ENCODE measurements at places on chromosomes 6 and 20.

DNA sequence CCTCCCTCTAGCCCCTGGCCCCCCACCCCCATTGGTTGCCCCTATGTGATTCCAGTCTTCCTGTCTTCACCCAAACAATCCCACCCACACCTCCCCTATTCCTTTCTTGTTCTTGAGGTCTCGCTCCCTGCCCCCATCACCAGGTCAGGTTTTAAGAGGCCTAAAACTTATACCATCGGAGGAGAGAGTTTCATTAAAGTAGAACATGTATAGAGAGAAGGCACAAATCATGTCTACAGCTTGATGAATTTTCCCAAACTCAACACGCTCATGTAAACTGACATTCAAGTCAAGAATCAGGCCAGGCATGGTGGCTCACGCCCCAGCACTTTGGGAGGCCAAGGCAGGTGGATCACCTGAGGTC is 44.5 kb downstream of the TGM2 start:
- no peak for DNase-seq

DNA sequence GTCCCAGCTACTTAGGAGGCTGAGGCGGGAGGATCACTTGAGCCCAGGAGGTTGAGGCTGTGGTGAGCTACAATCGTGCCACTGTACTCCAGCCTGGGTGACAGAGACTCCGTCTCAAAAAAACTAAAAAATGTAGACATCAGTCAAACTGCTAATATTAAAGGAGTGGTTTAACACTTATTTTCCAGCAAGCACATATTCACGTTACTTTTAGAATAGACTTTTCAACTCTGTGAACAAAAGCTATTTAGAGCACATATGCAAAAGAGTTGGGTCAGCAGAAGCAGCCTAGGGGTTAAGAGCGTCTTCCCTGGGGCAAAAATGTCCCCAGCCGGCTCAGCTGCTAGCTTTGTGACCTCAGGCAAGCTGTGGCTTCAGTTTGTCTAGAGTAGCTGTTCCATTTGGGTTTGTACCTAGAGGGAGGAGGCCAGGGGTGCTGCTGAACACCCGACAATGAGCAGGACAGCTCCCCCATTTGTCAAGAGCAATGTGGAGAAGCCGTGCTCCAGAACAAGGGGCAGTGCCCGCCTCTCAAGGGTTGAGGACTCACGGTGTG is 62.5 kb upstream of the PTGIS start:
- DNase-seq = no peak

DNA sequence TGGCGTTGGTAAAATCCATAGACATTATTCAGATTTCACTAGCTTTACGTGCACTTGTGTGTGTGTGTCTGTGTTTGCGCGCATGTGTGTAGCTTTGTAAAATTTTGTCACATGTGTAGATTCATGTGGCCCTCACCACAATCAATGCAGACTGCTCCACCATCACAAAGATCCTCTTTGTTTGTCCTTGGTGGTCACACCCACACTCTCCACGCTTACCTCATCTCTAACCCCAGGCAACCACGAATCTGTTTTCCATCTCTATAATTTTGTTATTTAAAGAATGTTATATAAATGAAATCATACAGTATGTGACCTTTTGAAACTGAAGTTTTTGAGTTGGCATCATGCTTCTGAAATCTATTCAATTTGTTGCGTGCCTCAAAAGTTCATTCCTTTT is 58.5 kb downstream of the GRM1 start:
- no peak for DNase-seq

DNA sequence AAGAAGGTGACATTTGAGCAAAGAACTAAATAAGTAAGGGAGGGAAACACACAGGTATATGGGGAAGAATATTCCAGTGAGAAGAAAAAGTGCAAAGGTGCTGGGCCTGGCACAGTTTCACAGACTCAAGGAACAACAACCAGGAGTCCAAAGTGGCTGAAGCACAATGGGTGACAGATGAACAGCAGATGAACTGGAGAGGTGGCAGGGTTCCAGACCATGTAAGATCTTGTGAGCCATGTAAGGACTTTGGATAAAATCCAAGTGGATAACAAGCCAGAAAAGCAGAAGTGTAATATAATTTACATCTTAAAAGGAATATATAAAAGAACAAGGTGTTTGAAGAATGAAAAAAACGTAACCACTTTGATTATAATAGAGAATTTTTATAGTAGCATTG is 87.9 kb downstream of the MMS22L start:
- no peak for DNase-seq

- peak; percentile 80 for DNase-seq
Measured at GRCh38 chr20:31674895-31675827, 37.4 kb downstream of the COX4I2 start.

- no peak for DNase-seq
Measured at GRCh38 chr6:150683320-150683719, 83.6 kb downstream of the PLEKHG1 start.

GRCh38 chr6:143092768-143093167 is 32.1 kb downstream of the AIG1 start:
- DNase-seq = no peak

DNA sequence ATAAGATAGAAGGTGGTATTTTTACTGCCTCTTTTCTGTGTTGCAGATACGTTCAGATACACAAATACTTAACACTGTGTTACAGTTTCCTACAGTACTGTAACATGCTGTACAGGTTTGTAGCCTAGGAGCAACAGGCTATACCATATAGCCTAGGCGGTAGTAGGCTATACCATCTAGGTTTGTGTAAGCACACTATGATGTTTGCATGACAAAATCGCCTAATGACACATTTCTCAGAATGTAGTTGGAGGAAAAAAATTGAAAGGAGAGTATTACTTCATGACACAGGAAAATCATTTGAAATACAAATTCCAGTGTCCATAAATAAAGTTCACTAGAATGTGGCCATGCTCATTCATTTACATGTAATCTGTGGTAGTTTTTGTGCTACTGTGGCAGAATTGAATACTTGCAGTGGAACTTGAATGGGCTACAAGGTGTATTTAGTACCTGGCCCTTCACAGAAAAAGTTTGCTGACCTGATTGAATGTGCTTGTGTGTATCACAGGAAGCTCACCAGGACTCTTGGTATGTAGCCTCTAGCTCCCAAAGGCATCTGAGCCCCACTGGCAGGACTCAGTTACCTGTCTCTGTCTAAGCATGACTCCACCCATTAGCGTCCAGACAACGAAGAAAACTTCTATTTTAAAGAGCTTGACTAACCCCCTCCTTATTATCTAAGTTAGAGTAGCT is 18.8 kb downstream of the TOP1 start:
- no peak for DNase-seq

DNA sequence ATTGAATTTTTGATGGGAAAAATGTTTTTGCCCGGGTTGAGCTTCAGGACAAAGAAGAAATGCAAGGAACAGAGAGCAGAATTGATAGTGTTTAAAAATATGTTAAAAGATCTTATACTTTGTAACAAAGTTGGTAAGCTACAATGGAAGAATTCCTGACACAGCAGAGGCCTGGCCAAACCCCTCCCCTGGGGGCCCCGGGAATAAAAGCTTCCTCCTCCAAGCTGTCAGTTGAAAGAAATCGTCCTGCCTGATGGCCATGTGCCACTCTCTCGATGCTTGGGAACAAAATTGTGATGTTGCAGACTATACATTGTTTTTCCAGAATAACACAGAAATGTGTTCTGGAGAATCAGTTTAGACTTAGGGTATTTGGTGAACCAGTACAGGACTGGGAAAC is 14.2 kb upstream of the TOX2 start:
- DNase-seq = no peak

DNA sequence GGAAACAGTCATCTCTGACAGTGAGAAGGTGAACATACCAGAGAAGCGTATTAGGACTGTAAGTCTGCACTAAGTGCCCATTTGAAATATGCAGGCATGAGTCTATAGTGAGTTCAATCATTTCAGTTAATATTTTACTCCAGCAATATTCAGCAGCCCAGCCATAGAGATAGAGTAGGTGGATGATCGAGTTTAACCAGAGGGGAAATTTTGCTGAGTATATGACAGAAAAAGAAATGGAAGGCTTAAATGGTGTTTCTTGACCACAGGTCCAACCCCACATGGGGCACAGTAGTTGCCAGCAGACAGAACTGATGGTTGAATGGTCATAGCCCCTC is 39.8 kb downstream of the KIF6 start:
- DNase-seq = no peak

GRCh38 chr6:20827798-20828197 is 293.5 kb downstream of the CDKAL1 start:
- no peak for DNase-seq

DNA sequence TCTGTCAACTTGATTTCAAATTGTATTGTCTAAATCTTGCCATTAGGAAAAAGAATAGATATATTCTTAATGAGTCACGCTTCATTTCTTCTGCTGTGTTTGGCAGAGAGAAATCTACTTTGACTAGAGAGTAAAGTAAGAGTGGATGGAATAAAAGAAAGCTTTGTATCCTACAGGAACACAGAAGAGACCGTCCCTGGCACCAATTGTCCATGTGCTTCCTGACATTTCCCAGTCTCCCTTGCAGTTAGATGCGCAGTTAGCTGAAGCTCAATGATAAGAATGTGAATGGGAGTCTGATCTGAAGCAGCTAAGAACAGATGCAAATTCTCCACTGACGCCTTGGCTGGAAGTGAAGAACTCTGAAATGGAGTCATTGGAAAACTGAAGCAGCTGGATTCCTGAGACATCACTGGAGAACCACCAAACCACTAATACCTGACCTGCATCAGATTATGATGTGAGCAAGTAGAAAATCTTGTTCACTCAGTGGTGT is 528.2 kb upstream of the MARCKS start:
- DNase-seq = no peak

- DNase-seq = no peak
Measured at GRCh38 chr6:32179766-32180405, 1.7 kb downstream of the RNF5 start.

DNA sequence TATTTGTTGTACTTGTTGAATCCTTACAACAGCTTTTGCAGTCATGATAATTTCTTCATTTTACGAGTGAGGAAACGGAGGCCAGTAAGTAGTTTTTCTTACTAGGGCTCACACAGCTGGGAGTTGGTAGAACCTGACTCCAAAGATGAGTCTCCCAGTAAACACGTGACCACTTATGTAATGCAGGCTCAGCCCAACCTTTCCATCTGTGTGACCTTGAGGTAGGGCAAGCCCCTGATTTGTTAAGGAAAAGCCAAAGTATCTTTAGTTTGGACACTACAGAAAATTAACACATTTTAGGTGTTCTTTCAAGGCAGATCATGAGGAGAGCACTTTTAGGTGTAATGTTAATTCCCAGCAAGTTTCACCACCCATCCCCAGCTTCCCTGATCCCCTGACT is 111.3 kb downstream of the LRRC1 start:
- no peak for DNase-seq

GRCh38 chr6:98985391-98985790 is 37.6 kb upstream of the FBXL4 start:
- no peak for DNase-seq

DNA sequence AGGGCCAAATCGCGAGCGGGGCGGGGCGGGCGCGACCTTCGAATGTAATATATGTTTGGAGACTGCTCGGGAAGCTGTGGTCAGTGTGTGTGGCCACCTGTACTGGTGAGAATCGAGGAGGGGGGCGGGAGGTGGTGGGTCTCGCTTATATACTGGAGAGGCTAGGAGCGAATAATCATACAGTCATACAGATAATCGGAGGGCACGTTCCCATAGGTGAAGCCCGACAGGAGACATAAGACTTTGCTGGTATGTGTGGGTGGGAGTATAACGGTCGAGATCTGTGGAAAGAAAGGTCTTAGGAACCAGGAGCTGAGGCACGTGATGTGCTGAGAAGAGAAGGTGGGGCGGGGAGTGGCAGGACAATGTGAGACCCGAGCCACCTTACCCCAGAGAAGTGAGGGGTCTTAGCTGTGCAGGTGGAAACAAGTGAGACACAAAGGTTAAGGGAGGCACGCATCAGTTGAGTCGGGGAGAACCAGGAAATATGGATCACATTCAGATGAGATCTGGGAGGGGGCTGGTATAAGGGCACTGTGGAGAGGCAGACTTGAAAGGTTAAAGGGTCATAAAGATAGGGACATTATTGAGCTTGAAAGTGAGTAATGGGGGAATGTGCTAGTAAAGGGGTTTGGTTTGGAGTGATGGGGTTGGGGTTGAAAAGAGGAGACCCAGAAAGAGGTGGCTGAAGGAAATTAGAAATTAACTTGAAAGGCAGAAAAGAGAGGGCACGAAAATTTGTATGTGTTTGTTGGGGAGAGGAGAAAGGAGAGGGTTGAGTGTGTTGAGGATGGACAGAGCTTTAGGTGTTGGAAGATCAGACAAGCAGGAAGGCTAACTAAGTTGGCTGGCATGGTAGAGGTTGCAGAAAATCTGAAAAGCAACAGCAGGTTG is 589 bp downstream of the RNF5 start:
- no peak for DNase-seq

DNA sequence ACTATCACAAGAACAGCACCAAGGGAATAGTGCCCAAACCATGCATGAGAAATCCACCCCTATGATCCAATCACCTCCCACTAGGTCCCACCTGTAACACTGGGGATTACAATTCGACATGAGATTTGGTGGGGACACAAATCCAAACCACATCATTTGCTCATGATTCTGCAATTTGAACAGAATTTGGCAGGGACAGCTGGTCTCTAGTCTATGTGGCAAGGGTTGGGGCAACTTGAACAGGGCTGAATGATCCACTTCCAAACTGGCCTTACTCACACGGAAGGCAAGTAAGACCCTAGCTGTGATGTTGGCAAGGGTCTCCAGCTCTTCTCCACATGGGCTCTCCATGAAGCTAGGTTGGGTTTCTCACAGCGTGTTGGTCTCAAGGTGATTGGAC is 10.1 kb upstream of the FKBP5 start:
- DNase-seq = no peak

GRCh38 chr6:107318100-107318736 is 141.1 kb downstream of the PDSS2 start:
- DNase-seq = peak; percentile 30

DNA sequence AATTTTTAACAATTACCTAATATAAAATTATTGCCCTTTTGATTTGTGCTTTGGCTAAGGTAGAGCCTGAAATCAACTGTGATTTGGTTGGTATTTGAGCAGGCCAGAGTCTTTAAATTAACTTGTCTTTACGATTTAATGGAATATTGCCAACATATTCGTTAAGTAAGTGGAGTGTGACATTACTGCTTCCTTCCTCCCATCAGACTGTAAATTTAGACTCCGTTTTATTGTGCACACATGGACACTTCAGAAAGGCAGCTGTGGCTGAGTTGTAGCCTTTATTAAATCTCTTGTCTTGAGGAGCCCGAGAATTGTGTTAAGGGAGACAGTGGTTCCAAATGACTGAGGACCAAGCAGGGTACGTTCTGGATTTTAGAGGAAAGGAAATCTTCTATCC is 57.4 kb downstream of the CAP2 start:
- no peak for DNase-seq

DNA sequence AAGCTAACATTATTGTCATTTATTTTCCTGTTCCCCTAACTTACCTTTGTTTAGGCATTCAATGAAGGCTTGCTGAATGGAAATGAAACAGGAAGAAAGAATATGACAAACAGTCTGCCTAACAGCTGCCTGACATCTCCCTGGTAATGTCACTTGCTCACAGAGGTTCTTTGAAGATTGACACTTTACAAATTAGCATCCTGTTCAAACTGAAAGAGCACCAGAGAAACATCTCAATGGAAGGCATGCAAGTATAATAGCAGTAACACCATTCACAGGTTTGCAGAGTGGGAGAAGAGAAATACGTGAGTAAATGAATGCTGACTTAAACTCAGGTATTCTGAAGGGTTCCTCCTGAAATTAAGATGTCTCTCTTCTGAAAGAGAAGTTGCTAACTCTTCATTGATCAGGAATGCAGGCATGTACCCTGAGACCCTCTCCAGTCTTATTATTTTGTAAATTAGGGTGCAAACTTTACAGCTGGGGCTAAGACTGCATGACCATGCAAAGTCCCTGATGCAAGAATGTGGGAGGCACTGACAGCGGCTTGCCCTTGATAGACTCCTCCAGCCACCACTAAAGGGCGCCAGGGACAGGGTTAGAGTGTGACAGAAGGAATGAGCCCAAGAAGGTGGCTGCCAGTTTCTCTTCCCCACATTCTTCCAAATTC is 1.3 kb upstream of the SMLR1 start:
- no peak for DNase-seq

Data from CD4-positive, alpha-beta T cell treated with Interleukin-4 for 1 hour (primary cell).